ENCODE measurements at places on chromosomes 4 and X.

DNA sequence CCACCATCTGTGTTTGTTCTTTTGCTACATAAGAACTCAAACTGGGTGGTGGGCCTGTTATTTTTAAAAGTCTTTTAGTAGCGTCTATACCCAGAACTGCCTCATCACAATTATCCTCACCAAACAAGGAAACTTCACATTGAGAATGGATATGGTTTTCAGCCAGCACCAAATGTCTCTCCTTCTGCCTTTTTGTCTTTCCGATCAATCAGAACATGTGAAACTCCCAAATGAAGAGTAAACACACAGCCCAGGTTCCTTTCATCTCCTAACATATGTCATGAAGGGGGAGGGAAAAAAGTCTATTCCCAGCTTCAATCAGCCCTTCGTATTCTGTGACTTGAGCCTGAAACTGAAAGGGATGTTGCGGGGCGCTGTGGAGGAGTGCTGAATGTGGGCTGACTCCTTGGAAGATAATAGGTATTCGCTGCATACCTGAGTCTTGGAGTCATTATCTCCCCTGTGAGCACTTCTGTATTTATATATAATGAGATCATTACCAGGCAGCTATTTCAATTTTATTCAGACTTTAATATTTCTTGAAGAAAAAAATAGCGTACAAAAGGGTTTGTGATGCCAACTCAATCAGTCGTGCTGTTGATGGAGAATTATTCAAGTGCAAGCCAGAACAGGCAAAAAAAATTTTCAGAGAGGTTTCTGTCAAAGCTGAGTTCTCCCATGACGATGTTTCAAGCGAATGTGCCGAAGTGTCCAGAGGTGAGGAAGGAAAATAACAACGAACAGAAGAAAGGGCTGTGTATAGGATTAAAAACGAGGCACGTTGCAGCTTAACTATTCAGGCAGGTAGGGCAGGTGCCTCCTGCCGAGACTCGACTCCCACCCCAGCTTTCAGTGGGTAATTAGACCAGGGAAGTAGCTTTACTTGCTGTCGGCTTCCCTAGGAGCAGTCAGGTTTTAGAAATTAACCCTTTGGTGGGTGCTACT is 163.9 kb upstream of the NOCT start:
- peak; percentile 41 for DNase-seq

DNA sequence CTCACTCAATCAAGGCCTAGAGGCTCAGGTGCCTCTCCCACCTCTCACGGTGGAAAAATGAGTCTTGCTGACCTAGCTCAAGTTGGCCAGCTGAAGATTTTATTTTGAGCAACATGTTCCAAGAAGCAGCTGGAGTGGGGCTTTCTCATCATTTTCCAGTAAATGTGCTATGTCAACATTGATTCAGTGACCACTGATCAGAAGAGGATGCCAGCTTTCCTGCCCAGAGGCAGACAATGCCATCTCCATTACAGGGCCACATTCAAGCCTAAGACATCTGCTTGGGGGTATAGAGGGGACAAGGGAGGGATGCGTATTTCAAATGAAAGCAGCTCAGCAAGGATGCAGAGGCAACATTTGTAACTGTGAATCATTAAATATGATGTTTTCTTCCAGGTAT is 3.0 kb downstream of the MEPE start:
- DNase-seq = no peak

GRCh38 chr4:32042486-32043247 is 1322.5 kb downstream of the PCDH7 start:
- no peak for DNase-seq

- DNase-seq = no peak
Measured at GRCh38 chrX:21176921-21177571, 197.2 kb upstream of the CNKSR2 start.

- DNase-seq = no peak
Measured at GRCh38 chr4:17310269-17310652, 201.6 kb downstream of the QDPR start.

DNA sequence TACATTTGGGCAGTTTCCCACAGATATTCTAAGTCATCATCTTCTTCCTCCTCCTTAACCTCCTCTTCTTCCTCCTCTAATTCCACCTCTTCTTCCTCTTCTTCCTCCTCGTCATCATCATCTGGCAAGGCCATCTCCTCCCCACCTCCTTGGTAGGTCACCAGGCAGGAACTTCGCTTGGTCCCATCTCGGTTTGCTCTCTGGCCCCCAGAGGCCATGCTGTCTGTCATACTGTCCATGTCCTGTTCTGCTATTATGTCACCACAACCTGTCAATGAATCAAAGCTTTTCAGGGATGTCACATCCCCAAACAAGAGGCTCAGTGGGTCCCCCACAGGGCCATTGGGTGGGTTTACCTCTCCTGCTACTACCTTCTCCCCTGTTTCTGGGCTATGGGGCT is 13.5 kb downstream of the AMER1 start:
- DNase-seq = no peak

DNA sequence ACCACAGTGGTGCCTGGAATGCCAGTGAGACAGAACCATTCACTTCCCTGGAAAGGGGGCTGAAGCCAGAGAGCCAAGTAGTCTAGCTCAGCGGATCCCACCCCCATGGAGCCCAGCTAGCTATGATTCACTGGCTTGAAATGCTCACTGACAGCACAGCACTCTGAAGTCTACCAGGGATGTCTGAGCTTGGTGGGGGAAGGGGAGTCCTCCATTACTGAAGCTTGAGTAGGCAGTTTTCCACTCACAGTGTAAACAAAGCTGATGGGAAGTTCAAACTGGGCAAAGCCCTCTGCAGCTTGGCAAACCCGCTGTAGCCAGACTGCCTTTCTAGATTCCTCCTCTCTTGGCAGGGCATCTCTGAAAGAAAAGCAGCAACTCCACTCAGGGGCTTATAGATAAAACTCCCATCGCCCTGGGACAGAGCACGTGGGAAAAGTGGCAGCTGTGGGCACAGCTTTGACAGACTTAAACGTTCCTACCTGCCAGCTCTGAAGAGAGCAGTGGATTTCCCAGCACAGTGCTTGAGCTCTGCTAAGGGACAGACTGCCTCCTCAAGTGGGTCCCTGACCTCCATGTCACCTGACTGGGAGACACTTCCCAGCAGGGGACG is 32.0 kb downstream of the NAP1L2 start:
- DNase-seq = no peak

DNA sequence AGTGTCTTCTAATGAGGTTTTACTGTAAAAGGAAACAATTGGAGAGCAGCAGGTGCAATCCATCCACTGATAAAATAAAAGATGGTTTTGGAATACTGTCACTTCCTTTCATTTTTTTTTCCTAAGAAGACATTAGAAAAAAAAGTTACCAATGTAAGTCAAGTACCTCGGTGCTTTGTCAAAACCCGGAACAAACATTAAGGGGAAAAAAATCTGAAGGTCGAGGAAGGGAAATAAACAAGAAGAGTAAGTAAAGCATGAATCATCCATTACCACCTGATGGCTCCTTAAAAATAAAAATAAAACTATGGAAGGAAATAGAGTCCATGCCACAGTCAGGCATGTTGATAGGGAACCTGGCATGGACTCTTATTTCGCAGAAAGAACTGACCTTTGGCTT is 15.3 kb upstream of the XPNPEP2 start:
- no peak for DNase-seq

DNA sequence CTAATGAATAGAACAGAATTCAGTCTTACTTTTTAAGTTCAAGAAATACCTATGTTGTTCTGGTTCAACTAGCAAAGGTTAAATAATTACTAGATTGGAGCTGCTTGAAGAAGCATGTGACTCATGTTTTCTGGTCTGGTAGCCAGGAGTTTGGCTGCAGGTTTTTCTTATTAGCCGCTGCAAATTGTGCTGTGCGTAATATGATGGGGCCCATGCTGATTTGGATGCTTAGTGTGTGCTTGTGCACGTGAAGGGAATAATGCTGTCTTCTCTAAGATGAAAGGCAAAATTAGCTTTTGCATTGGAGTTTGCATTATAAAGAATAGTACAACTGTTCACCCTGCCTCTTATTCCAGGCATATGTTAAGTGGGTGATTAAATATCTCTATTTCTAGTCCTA is 219.6 kb downstream of the SNCA start:
- DNase-seq = no peak

GRCh38 chrX:38571058-38571457 is 9.7 kb downstream of the TSPAN7 start:
- DNase-seq = no peak

DNA sequence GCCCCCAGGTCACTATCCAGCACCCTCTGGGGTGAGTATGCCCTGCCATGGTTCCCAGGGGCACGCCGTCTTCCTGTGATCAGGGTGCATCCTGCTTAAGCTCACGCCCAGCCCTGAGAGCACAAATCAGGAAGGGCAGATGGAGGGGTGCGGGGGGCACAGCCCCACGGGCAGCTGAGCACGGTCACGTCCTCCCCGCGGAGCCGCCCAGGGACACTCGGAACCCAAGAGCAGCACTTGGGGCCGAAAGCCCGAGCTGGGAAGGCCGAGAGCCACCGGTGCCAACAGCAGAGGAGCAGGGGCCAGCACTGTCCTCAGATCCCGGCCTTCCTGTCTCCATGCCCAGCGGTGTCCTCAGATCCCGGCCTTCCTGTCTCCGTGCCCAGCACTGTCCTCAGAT is 21.5 kb downstream of the NELFA start:
- no peak for DNase-seq

DNA sequence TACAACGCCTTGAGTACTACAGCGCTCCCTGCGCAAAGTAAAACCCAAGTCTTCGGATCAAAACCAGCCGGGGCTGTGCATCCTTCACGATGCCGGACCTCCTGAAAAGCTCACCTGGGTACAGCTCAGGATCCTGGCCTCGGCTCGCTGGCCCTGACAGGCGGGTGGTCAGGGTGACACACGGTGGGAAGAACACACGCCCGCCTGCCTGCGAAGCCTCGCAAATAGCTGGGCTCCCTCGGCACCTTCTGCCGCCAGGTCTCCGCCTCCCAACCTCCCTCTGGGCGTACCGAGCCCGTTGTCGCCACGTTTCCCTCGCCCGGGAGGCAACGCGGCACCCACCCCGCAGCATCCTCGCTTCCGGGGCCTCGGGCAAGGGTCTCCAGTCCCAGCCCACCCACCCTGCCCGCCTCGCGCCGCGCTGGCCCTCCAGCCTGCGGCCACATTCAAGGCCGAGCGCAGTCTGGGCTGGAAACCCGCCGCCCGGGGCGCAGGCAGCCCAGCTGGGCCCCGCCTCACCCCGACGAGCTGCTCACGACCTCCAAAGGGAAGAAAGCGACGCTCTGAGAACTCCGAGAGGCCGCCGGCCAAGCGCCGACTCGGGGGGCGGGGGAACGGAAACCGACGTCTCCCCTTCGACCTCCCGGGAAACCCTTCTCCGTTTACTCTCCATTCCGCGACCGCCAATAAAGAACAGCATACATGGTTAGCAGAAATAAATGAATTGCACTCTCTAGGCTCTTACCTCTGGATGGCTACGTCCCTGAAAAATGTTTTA is 511 bp downstream of the PPM1K start:
- DNase-seq = no peak

- DNase-seq = no peak
Measured at GRCh38 chr4:56139241-56139827, 190.6 kb downstream of the CEP135 start.

GRCh38 chrX:9311421-9312160 is 153.3 kb upstream of the TBL1X start:
- DNase-seq = no peak

- no peak for DNase-seq
Measured at GRCh38 chrX:115616943-115617563, 56.1 kb downstream of the PLS3 start.

DNA sequence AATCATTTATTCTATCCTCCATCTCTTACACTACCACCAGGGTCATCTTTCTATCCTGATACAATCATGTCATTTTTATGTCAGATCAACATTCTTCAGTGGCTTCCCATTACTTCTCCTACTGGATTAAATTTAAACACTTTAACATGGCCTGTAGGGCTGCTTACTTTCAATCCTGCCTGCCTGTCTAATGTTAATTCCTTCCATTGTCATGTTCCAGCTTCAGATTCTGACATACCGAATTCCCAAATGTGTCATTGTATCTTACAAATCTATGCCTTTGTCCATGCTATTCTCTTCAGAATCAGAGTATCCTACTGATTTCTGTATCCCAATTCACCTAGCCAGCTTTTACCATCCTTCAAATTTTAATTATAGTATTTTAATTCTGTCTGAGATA is 49.9 kb upstream of the FHDC1 start:
- DNase-seq = no peak

- DNase-seq = peak; percentile 7
Measured at GRCh38 chr4:150173432-150173861, 95.2 kb downstream of the DCLK2 start.

- DNase-seq = no peak
Measured at GRCh38 chr4:41325901-41326300, 69.2 kb downstream of the UCHL1 start.

DNA sequence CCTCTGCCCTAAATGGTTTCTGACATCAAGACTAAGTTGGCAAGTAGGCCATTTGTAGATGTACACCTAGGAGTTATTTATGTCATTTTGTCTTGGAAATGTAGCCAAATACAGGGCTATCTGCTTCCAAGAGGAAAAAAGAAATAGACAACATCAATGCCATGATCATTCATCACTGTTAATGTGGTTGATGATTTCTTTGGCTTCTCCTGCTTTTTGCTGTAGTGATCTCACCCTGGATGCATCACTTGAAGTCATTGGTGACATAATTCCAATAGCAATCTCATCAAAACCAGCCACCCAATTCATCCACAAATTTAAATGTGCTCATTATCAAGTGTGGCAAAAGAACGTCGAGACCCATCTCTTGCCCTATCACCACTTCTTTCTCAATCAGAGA is 222.6 kb upstream of the PPARGC1A start:
- DNase-seq = no peak

DNA sequence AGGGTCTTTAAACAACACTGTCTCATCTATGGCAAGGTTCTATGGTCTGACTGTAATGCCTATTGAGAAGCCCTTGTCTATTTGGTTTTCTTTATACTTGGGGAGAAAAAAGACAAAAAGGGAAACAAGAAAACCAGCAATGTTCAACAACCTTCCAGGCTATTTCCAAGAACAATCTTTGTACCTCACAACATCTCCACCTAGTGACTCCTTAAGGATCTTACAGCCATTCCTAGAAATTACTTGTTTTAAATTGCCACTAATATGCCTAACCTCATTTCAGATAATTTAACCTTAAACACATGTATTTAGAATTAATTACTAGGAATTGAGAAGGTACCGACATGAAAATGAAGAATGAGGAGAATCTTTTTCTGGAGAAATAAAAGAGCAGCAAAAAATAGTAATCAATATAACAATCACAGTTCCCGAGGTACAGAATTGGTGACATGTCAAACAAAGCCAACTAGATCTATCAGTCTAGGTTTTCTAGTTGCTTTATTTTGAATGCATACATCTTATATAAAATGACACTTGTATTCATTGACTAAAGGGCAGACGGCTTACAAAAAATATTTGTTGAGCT is 1.6 kb upstream of the RBM46 start:
- DNase-seq = no peak

- DNase-seq = no peak
Measured at GRCh38 chr4:52546449-52546848, 112.7 kb downstream of the USP46 start.

DNA sequence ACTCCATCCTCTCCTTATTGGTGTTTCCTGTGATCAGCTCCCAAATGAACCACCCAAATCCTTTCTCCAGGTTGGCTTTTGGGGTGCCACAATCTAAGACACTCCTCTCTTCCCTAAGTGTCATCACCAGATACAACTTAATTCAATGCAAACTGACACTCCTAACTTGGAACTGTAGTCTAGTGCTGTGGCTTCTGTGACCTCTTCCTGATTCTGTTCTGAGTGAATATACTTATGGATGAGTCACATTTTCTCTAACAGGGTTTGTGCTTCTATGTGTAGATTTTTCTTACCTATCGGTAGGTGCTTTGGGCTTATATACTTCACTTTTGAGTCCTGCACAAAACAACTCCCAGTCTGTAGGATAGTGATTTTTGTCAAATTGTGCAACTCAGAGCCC is 141.3 kb upstream of the MAOA start:
- no peak for DNase-seq

All from DMS 273 treated with DMSO at 0.1 percent for 48 hours (cell line).